ENCODE measurements at places on chromosomes 2 and 18.
A peak's percentile ranks its signal among the peaks of the same experiment; 100 is the strongest.

GRCh38 chr2:71787108-71787415 is 333.7 kb downstream of the DYSF start:
- DNase-seq: no peak

GRCh38 chr2:108271691-108272253 is 16.9 kb upstream of the SULT1C2 start:
- DNase-seq: no peak

GRCh38 chr18:9984080-9984479 is 70.3 kb downstream of the VAPA start:
- DNase-seq: no peak

GRCh38 chr2:98519156-98519555 is 74.5 kb downstream of the INPP4A start:
- DNase-seq: no peak

DNA sequence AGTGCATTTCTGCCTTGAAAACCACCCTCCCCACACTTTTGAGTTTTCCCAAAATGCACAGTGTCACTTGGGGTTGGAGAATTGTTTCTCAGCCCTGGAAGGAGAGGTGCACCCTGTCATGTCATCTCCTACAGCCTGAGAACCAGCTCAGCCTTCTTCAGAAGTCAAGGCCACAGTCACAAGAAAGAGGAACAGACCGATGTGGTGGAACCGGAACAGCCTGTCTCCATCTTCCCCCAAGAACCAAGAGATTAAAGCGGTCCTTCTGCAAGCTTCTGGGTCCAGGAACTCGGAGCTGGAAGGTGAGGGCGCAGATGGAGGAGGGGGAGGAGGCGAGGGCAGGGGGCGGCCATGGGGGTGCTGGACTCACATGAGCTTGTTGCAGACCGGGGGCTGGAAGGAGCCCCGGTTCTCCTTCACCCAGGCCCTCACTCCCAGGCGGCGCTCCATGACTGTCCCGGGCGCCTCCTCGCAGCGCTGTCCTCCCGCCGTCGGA is 248 bp downstream of the HAAO start:
- no peak for DNase-seq

DNA sequence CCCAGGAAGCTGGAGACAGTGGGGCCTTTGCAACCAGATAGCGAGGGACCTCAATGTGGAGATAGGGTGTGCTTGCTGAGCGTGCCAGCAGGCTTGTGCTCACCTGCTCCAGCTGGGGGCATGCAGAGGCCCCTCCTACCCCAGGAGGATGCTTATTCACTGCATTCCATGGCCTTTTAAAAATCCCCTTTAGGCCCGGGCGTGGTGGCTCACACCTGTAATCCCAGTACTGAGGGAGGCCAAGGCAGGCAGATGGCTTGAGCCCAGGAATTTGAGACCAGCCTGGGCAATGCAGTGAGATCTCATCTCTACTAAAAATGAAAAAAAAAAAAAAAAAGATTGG is 54.5 kb downstream of the ODC1 start:
- no peak for DNase-seq

DNA sequence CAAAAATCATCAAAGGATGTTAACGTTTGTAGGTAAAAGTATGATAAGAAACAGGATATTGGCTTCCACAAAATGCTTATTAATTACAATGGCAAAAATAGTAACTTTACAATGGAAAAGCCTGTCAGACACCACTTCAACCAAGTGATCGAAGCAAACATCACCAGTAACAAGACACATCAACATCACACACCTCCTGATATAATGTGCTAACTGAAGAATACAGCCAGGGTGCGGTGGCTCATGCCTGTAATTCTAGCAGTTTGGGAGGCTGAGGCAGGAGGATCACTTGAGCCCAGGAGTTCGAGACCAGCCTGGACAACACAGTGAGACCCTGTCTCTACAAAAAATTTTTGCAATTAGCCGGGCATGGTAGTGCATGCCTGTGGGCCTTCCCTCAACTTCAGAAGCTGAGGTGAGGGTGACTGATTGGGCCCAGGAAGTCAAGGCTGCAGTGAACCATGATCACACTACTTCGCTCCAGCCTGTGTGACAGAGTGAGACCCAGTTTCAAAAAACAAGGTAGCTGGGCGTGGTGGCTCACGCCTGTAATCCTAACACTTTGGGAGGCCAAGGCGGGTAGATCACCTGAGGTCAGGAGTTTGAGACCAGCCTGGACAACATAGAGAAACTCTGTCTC is 15.0 kb downstream of the MGAT4A start:
- DNase-seq: no peak

DNA sequence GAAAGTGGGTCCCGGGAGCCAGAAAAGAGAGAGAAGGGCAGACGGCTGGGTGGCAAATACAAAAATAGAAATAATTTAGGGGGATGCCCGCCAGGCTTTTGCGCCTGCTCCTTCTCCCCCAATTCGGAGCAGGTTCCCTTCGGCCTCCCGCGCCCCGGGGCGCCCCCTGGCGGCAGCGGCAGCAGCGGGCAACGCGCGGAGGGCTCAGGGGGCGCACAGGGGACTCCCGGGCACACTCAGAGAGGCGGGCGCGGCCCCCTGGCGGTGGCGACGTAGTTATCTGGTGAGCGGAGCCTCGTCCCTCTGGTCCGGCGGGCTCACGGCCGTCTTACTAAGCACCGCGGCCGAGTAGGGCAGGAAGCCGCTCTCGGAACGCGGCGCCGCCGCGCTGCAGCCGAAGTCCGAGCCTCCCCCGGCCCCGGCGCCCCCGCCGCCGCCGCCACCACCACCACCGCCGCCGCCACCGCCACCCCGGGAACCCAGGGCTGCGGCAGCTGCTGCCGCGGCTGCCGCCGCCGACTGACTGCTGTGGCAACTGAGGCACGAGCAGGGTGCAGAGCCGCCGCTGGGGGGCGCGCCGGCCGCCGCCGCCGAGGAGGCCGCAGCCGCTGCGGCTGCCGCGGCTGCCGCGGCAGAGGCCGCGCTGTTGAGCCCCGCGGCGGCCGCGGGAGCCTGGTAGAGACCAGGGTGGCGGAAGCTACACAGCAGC is 3.8 kb downstream of the EVX2 start:
- peak; percentile 24 for DNase-seq

DNA sequence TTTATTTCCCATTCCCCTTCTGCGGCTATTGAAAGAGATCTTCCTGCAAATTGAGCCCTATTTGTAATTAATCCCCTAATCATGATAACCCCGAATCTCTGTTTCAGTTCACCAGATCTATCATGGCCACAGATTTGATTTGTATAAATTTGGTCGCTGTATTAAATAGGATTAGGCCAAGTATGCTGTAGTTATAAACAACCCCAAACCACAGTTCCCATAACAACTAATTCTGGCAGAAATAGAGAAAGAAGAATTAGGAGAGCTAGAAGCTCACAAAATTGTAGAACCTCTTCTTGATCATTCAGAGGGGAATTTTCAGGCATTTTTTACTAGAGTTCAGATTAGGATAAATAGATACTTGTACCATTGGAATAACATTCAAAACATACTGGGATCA is 433.7 kb upstream of the TNP1 start:
- no peak for DNase-seq

GRCh38 chr2:234565201-234565600 is 68.3 kb upstream of the ARL4C start:
- no peak for DNase-seq

DNA sequence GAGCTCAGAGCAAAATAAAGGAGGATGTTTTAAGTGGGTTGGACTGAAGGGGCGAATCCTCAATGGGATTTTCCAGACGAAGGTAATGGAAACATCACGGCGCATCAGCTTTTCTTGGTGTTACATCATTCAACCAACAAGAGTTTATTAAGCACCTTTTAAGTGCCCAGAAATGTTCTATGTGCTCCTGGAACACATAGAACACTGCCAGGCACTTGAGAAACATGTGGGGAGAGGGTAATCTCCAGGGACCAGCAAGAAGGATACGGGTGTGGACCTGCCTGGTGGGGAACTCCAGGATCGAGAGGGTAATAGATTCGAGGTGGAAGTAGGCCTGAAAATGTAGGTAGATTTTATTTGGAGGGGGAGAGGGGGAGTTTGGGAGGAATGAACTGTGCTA is 168.6 kb downstream of the PRKCE start:
- no peak for DNase-seq

DNA sequence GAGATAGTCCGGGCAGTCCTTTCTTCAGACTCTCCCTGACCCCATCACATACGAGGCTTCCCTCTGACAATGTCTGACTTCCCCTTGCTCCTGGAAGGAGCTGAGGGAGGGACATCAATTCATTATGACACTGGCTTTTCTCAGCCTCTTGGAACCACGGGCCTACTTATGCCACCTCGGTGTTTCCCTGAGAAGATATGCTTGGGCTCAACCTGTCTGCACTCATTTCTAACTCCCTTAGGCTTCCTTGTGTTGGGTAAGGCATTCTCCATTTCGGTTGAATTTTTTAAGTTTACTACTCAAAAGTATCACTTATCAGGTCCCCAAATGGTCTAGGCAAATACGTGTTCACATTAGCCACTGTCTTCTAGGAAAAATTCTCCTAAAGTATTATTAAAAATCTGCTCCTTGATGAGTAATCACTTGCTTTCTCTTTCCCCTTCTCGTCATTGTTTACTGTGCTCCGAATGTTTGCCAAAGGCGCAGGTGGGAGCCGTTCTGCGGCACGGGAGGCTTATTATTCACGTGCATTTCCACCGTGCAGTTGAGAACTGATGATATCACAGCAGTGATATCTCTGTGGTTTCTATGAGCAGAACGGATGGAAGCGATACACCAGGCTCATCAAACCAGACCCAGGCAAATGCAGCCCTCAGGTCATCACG is 33.1 kb downstream of the ARL4C start:
- peak; percentile 95 for DNase-seq

DNA sequence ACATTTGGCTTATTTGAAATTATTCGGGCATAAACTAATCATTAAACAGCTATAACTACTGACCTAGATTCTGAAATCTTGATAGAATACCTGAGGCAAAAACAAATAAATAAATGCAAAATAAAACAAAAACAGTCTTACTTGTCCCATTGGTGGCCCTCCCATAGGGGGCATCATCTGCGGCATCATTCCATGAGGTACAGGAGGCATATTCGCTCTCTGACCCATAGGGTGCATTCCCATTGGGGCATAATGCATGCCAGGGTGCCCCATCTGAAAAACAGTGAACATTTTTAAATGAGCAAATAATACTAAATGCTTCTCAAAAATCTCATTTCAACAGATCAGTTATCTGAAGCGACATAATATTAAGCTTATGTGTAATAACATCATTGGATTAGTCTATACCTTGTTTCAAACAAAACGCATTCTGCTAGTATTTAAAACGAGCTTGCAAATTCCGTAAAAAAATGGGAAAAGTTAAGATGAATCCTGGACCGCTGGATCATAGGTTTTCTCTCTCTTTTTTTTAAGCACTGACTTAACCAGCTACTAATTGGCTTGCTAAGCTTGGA is 1.3 kb downstream of the PRPF40A start:
- peak; percentile 73 for DNase-seq

- no peak for DNase-seq
Measured at GRCh38 chr2:2686222-2686621, 355.1 kb upstream of the MYT1L start.

DNA sequence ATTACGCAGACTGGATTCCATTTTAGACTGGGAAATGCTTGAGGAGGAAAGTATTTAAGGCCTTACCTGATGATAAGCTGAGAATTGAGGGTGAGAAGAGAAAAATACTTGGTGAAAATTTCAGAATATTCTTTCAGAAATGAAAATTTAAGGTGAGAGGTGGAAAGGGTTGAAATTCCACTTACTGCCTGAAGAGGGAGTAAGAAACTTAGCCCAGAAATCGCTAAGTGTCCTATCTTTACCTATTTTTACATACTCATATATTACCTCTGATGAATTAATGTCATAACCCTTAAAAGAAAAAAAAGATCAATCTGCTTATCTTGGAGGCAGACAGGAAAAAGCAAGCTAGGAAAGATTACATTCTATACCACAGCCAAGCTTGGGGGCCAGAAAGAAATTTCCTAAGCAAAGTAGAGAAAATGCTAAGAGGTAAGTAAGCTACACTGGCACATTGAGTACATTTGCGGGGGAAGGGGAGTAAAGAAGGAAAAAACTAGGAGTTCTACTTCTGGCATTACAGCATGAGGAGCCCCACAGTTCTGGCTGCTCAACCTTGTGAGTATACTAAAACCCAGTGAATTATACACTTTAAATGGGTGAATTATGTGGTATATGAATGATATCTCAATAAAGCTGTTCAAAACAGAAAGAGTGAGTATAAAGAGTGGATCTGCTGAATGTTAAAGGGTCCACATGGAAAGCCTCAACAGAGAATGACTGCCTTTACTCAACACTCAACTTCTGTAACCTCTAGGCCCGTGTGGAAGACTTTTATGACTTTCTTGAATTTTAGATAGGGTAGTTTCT is 33.8 kb downstream of the SMC6 start:
- DNase-seq: peak; percentile 5

DNA sequence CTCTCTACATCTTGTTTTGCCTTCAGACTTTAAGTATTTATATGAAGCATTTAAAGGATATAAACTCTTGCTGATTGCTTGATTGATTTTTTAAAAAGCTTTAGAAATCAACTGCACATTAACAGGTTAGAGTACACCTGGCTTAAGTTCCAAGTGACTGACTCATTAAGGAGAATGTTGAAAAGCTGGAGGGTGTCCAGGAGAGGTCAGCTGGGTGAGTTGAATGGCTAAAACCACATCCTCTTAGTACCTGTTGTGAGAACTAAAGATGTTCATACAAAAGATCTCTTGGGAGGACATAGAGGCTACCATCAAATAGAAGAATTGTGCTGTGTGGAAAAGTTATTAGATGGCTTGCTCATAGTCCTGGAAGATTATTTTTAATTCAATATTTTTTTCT is 206.8 kb downstream of the TXNL1 start:
- no peak for DNase-seq

- DNase-seq: no peak
Measured at GRCh38 chr2:36824273-36824672, 127.8 kb downstream of the VIT start.

DNA sequence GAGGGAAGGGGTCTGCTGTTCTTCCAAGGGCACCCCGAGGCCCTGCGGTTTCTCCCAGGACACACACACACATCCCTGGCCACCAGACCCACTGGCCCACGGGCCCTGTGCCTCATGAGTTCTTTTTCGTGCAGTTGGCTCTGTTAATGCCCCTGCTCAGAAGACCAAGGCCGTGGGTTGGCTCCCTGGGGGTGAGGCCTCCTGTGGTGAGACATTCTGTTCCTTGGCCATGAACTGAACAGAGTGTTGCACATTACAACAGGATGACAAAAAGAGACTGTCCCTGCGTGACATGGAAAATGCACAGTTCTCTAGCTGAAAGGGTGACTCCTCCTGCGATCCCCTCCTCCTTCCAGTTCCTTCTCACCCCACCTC is 30.7 kb downstream of the SH2D6 start:
- DNase-seq: no peak

GRCh38 chr2:56898986-56899385 is 715.2 kb downstream of the CCDC85A start:
- DNase-seq: no peak

- DNase-seq: no peak
Measured at GRCh38 chr18:9617006-9617542, 2.7 kb upstream of the PPP4R1 start.
